Activated T-cell treated with anti-CD3 and anti-CD28 coated beads, Interleukin-2, amount 50 U/mL, for 48 hours (primary cell): ENCODE measurements at places on chromosomes 1 and 21.
A peak's percentile ranks its signal among the peaks of the same experiment; 100 is the strongest.

- no peak for DNase-seq
These were observed 92.0 kb upstream of the WLS start for GRCh38 chr1:68324316-68324715.

GRCh38 chr1:169764919-169765318, 29.8 kb downstream of the METTL18 start:
- DNase-seq, result no peak

DNA sequence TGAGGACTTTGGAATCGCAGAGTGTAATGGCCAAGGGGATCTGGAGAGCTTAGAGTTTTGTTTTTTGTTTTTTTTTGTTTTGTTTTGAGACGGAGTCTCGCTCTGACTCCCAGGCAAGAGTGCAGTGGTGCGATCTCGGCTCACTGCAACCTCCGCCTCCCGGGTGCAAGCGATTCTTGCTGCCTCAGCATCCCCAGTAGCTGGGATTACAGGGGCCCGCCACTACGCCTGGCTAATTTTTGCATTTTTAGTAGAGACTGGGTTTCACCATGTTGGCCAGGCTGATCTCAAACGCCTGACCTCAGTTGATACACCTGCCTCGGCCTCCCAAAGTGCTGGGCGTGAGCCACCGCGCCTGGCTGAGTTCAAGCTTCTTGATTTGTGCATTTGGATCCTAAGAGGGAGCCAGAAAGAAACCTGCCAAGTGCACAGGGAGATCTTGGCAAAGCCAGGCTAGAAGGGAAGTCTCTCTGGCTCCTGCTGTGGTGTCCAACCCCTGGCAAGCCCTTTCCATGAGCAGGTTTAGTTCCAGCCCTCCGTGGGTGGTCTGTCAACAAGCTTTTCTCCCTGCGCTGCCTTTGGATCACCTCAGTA, 852 bp downstream of the FAAH start:
- DNase-seq, result no peak

DNA sequence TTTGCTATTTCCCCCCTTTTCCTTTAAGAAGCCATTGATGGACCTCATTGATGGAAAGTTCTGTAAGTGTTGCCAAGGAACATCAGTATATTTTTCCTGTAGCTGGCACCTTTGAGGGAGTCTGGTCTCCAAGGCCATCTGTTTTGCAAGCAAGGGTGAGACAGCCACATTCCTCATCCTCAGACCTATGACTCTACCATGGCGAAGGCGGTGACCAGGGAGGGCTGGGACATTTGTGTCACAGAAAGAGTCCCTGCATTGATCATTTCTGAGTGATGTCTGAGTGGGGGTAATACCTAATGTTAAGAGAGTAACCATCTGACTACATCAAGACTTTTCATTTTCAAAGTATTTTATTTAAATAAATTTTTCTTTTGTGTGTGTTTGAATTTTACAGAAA, 35.4 kb downstream of the KIAA0040 start:
- DNase-seq, result no peak

GRCh38 chr1:56819387-56819899, at the start of gene FYB2:
FYB2 (minus strand) TSS chr1:56819404; CDS start chr1:56819290, 114 bp downstream.
- DNase-seq, result no peak

DNA sequence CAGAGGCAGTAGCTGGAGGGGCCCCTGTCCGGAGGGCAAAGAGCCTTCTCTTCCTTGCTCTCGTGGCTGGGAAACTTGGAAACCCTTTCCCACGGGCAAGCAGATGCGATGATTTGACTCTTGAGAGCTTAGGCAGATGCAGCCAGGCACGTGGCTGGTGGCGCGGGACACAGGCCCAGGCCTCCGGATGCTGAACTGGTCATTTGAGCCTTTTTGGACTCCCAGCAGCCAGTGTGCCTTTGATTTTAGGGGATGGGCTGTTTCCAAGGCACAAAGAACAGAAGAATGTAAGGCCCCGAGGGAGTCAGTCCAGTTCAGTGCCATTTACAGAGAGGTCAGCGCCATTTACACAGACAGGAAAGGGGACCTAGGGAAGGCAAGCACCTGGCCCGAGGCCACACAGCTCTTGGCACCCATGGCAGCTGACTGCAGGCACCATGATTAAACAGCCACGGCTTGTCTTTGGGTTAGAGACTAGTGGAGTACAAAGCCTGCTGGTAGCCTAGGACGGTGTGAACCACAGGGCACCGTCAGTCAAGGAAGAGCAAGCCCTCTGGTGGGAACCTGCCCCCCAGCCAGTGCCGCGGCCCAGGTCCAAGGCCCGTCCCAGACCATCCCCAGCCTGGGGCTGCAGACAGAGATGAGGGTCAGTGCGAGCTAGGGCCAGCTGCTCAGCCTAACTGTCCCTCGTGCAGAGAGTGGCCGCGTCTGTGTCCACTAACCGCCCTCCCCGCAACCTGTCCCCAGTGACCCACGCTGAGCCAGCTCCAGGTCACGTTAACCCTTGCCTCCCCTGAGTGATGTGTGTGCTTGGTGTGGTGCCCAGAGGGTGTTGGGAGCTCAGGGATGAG, 20.4 kb upstream of the CCDC27 start:
- DNase-seq, result no peak

DNA sequence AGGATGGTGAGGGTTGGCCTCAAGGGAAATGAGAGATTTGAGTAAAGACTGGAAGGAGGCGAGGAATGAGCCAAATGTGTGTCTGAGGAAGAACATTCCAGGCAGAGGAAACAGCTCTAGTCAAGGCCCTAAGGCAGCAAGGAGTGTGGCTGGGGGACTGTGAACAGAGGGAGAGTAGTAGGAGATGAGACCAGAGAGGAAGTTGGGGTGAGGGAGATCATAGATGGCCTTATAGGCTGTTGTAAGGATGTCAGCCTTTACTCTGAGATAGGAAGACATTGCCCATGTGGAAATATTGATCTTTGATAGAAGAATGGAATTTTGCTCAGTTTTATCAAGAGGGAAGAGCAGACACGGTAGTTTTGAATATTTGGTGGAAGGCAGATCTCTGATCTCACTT, 55.2 kb upstream of the ARTN start:
- DNase-seq, result no peak

GRCh38 chr1:231274119-231274825, 33.3 kb downstream of the GNPAT start:
- DNase-seq, result peak; percentile 43

DNA sequence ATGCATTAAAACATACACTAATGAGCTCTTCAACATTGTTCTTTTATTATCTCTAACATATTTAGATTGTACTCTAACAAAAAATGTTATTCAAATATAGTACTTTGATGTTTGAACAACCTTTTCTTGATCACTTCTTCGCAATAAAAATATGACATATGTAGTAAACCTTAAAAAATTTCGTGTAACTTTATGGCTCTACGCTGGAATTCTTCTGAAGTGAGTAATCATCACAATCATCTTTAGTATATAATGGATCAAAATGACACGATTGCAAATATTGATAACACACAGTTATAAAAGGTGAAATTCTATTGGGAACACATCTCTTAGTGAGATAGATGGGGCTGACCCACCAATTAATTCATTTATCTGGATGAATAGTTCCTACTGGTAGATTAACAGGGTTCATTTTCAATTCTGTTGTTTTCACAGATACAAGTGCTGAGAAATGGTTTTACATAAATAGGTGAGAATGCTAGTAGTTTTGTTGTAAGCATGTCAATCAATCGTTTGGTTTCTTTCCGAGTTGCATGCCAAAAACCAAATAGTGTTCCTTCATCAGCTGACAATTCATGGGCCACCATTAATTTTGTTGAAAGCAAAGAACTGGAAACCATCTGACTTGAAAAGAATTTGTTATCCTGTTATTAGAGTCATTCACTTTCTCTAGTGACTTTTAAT, 1.5 kb upstream of the ZMPSTE24 start:
- DNase-seq, result no peak

DNA sequence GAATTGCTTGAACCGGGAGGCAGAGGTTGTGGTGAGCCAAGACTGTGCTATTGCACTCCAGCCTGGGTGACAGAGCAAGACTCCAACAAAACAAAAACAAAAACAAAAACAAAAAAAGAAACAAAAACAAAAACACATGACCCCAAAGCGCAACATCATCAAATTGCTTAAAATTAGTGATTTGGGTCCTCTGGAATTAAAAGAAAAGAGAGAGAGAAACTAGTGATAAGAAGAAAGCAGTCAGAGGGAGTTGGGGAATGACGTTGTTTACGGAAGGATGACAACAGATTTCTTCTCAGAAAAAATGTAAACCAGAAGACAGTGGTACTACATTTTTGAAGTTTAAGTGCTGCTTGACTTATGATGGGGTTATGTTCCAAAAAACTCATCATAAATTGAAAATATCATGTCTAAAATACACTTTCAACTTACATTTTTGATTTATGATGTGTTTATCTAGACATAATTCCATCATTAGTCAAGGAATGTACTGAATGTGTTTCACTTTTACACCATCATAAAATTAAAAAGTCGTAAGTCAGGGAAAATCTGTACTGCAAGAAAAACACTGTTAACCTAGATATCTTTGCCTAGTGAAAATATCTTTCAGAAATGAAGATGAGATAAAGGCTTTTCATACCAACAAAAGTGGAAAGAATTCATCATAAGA, 88.0 kb downstream of the MT1HL1 start:
- no peak for DNase-seq

- DNase-seq, result no peak
These were observed 120.1 kb downstream of the MATN1 start for GRCh38 chr1:30603081-30603858.

GRCh38 chr1:59570524-59570923, 244.2 kb upstream of the HOOK1 start:
- peak; percentile 20 for DNase-seq

DNA sequence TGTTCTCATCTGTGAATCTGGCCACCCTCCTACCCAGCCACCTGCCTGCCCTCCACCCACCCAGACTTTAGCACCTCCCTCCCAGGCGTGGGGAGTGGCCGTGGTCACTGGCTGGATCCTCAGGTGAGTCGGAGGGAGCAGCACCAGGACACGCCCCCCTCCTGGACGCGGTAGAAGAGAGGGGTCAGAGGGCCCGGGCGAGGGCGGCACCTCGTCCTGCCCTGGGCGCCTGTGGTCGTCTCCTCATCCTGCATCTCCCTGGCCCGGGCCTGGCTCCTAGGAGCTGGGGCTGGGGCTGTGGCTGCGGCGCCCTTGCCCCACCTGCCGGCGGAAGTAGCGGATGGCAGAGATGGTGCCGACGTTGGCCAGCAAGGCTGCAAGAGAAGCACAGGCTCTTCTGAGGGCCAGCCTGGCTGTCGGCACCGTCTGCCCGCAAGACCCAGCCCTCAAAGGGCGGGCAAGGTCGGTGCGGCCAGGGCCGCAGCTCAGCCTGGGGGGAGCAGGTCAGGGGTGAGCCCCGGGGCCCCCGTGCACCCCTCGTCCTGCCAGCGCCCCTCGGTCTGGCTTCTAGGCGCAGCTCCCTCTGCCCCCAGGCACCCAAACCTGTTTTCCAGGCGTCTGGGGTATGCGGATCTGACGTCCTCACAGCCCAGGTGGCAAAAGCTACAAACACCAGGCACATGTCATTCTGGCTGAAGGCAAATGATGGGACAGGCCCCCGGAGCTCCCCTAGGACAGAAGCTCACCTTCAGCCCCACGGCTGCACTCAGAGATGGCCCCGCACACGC, 5.8 kb downstream of the PERM1 start:
- peak; percentile 74 for DNase-seq

- DNase-seq, result no peak
These were observed 30.4 kb downstream of the APP start for GRCh38 chr21:26140164-26140579.

DNA sequence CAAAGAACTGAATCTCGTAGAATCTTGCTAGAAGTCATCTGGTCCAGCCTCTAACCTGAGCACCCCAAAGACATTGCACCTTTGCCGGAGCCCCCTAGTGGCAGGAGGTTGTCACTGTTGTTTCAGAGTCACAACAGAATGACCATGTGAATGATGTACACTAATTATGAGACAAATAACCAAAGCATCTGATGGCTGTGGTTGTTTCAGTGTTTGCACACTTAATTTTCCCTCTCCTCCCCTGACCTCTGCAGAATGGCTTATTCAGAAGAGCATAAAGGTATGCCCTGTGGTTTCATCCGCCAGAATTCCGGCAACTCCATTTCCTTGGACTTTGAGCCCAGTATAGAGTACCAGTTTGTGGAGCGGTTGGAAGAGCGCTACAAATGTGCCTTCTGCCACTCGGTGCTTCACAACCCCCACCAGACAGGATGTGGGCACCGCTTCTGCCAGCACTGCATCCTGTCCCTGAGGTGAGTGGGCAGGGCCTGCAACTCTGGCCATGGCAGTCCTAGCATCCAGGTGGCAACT, 26.4 kb downstream of the TRAF5 start:
- DNase-seq, result peak; percentile 77

DNA sequence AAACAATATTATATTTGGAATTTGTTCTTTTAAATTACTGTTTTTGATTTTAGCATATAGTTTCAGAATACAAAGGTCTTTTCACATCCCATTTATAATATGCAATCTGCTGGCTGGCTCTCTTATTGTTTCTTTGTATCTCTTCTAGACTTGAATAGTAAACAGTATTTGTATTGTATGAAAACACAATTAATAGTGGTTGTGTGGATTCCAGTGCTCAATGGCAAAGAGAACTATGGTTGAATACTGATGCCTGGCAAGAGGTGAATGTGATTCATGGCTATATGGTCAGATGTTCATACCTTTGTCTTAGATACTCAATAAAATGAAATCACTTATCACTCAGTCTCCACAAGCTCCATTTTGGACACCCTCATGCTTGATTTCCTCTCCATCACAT, 37.2 kb downstream of the OR6Y1 start:
- no peak for DNase-seq

GRCh38 chr1:65955071-65955470, 162.4 kb downstream of the PDE4B start:
- DNase-seq, result no peak

DNA sequence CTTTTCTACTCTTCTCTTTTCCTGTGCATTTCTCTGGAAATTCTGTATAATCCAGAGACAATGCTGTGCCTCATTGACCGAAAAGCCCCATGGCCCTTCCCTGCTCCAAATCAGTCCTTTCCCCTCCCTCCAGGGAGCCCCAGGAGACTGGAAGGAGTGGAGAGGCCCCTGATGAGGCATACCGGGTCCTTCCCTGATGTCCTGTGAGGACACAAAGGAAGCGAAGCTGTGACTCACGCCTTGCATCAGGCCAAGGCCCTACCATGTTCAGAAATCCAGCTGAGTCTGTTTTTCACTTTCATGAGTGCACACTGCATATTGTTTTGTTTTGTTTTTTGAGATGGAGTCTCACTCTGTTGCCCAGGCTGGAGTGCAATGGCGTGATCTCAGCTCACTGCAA, 38.7 kb upstream of the BECN2 start:
- no peak for DNase-seq

DNA sequence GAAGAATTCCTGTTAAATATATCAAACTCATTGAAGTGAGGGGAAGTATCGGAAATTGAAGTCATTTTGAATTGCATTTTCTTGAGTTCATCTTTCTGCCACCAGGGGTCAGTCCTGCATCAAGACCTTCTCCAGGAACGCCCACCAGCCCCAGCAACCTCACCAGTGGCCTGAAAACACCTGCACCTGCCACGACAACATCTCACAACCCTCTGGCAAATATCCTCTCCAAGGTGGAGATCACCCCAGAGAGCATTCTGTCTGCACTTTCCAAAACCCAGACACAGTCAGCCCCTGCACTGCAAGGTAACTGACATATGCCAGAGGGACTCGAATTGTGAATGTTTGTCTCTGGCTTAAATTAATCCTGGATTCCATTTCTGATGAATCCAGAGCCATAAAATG, 22.8 kb upstream of the TARS2 start:
- DNase-seq, result peak; percentile 76

- DNase-seq, result peak; percentile 70
These were observed 36.2 kb upstream of the IPO9 start for GRCh38 chr1:201792534-201793305.

GRCh38 chr1:30719406-30720270, 3.7 kb downstream of the MATN1 start:
- no peak for DNase-seq

- no peak for DNase-seq
These were observed 42.2 kb downstream of the LDLRAD2 start for GRCh38 chr1:21854090-21854750.
